Heart right ventricle (tissue), 16 donors: ENCODE measurements at places on chromosomes 4 and X.

DNA sequence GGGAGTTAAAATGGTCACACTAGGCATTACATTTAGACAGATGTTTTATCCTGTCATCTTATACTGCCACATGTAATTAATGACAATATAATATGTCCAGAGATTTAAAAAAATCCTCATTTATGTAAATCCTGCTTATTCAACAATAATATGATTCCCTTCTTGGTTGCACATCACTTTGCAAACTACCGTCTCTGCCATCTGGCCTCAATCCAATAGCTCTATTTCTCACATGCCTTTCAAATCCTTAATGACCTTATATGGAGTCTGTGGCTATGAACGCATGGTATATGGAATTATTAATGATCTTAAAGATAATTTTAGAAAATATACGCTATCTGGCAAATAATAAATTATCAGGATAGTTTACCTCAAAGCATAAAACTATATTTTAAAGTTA, 144.5 kb downstream of the NPNT start:
- DNase-seq: no peak

- no peak for DNase-seq
Observed at GRCh38 chr4:87950936-87951511, 24.5 kb upstream of the SPP1 start.

DNA sequence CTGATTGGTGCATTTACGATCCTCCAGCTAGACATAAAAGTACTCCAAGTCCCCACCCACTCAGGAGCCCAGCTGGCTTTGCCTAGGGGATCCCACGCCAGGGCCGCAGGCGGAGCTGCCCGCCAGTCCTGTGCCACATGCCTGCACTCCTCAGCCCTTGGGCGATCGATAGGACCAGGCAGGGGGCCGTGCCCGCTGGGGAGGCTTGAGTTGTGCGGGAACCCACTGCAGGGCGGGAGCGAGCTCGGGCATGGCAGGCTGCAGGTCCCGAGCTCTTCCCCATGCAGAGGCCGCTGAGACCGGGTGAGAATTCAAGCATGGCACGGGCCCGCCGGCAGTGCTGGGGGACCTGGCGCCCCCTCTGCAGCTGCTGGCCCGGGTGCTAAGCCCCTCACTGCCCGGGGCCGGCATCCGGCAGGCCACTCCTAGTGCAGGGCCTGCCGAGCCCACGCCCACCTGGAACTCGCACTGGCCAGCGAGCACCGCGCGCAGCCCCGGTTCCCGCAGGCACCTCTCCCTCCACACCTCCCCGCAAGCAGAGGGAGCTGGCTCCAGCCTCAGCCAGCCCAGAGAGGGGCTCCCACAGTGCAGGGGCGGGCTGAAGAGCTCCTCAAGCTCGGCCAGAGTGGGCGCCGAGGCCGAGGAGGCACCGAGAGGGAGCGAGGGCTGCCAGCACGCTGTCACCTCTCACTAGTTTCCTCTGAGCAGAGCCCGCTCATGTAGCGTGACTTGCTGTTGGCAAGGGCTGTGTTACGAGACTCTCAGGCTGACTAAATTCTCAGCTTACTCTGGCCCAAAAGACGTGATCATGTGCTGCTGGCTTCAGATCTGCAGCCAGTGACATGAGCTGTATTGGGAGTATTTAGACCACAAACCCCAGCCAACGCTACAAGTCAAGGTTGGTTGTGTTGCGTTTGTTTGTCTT, 87.5 kb downstream of the TRAPPC11 start:
- DNase-seq: no peak

DNA sequence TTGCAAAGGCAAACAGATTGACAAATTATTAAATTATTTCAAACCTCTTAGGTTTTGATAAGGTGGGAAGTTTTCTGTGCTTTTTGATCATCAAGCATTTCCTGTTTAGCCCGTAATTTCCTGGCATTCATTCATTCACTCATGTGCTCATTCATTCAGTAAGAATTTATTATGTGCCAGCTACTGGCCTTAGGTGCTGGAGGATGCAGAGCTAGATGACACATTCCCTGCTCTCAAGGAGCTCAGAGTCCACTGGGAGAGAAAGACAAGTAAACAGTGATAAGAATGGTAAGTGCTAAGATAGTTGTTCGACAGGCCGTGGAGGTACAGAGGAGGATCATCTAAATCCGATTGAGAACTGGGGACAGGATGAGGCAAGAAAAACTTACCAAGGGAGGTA, 153.0 kb downstream of the DCTD start:
- no peak for DNase-seq

DNA sequence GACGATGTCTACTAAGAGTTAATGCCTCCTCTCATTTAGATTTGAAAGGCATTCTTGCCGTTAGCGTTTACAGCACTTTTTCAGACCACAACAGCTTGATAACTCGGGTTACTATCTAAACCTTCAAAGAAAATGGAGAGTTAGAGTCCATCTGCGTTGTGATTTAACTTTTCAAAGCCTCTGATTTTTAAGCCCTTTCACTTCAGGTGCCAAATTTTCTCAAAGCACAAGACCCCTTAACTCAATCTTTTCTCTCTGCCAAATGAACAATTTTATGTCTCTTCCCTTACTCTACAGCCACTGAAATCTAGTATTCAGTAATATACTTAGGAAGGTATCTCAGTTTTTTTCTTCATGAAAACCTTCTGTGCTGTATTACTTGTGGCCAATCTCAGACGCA, 310.5 kb downstream of the TENM3 start:
- no peak for DNase-seq

- no peak for DNase-seq
Observed at GRCh38 chr4:2570551-2571222, 34.2 kb downstream of the FAM193A start.

DNA sequence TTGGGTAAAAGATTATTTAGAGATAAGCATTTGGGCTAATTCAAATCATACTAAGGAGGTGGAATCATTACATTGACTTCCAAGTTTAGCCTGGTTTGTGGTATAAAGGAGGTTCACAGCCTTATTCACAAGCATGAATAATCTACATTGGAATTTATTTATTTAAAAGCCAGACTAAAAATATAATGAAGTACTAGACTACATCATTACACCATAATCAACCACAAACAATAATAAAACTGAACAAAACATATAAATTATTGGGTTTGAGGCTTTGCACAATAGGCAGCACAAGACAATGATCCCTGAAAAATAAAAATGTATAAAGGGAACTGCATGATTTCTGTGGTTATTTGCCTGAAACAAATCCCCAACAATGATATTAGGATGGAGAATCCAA, 314.0 kb downstream of the GBA3 start:
- DNase-seq: no peak

GRCh38 chr4:13856387-13856786, 228.9 kb upstream of the BOD1L1 start:
- no peak for DNase-seq

DNA sequence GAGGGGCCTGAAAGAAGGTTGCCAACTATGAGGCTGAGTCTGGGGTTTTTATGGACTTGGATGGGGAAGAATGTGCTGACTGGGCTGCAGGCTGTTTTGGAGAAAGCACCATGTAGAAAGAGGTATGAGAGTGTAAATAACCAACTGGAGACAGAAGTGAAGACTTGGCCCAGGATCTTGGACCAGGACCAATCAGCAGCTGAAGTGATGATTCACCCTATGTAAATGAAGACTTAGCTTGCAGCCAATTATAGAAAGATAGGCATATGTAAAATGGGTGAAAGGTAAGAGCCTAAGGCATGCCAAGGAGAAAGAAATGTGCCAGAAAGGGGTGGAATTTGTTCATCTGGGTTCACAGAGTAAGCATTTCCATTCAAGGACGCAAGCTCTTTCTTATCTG, 856.7 kb upstream of the PRKX start:
- no peak for DNase-seq

DNA sequence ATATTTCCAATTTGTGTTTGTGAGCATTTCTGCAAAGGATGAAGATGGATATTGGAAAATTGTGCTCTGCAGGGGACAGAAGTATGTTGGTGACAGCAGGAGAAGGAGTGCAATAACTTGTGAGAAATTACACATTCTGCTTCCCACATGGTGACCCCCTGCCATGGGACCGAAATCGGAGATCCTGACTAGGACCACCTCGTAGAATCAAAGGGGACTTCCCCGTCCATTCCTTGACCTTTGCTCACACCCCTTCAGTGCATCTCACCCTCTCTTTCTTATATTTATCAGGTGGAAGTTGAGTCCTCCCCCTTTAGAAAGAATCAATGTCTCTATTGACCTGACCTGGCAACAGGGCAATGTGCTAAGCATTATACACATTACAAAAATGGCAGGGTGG, 118.9 kb upstream of the GPC4 start:
- no peak for DNase-seq

GRCh38 chrX:70453024-70453618, 8.5 kb downstream of the DLG3 start:
- DNase-seq: no peak

- no peak for DNase-seq
Observed at GRCh38 chr4:121253961-121254360, 89.8 kb upstream of the TNIP3 start.

DNA sequence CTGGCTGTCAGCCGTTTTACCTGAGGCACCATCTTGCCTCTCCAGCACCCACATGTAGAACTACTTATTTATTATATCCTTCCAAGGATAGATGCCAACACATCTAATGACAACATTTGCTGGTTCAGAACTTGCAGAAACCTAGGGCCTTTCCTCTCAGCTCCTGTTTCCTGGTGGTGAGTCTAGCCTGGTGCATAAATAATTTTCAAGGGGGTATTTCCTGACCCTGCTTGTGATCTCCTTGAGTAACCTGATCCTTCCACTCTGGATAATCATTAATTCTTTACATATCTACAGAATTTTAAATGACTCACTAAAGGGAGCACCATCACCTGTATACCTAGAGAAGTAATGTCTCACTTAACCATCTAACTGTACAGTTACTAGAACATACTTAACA, 153.4 kb downstream of the PPARGC1A start:
- DNase-seq: no peak
